ENCODE measurements at places on chromosomes 4 and X.

DNA sequence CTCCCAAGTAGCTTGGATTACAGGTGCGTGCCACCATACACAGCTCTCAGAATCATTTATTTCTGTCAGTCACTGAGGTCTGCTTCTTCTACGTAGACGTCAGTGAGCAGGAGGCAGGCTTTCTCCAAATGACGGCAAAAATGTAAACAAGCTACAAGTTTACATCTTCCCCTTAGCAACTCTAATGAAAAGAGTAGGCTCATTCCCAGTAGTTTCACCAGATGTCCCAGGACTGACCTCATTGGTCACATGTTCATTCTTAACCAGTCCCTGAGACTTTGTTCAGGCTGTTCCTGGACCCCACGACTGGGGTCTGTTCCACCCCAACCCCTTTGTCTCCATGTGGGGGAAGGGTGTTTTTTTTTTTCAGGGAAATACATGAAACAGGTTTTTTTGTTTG lies 67.1 kb downstream of the TENM3 start:
- no peak for DNase-seq

GRCh38 chr4:7435471-7436061 lies 836 bp upstream of the PSAPL1 start:
- no peak for DNase-seq

GRCh38 chr4:122827879-122828601 lies 1.4 kb downstream of the FGF2 start:
- DNase-seq: no peak

- DNase-seq: no peak
Measured at GRCh38 chr4:5114950-5115349, 63.7 kb downstream of the STK32B start.

- DNase-seq: no peak
Measured at GRCh38 chr4:183314806-183315205, 5.3 kb downstream of the CLDN22 start.

DNA sequence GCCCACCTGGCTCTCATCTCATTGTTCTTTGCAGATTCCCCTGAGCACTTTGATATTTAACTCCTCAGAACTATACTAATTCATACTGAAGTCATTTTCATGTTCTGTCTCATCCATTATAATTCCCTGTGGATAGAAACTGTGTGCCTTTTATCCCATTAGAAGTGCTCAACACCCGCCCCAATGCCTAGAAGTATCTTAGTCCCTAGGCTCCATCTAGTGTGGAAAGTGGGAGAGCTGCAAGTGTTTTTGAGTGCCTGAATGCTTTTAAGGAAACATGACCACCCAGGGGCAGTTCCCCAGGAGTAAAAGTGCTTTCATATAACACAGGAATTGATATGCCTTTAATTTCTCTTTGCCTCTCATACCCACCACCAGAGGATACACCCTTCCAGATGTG lies 117.0 kb downstream of the CHRDL1 start:
- DNase-seq: no peak

DNA sequence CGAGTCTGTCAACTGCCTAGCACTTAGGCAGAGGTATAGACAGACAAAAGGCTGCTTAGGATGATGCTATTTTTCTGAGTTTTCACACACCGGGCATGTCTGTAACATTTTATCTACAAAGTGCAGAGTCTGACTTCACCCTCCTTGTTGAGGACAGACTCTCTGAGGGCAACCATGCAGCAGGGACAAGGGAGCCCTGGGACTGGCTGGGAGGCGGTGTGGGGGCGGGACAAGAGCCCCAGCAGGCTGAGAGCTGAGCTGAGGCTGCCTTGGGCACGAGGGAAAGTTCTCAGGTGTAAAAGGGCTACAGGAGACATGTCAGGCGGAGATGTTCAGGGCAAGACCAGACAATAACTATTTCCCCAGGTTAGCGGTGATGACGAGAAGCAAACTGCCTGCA lies 81.6 kb downstream of the GATB start:
- no peak for DNase-seq

DNA sequence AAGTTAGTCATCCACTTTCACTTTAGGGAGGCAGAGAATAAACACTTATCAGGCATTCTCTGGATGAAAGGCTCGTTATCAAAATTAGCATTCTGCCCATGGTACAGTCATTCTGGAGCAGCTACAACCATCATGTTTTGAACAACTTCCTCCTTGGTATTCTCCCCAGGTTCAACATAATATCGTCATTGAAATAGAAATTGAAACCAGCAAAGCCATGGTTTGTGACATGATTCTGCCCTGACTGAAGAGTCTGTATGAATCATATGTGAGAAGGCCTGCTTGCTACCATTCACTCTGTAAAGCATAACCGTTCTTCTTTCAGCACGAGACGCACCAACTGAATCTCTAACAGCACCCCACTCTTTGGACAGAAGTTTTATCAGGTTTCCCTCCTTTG lies 127.5 kb upstream of the RADX start:
- DNase-seq: no peak

GRCh38 chr4:155481150-155481549 lies 104.4 kb upstream of the MAP9 start:
- no peak for DNase-seq

- DNase-seq: no peak
Measured at GRCh38 chrX:135484641-135485289, 35.7 kb upstream of the INTS6L start.

DNA sequence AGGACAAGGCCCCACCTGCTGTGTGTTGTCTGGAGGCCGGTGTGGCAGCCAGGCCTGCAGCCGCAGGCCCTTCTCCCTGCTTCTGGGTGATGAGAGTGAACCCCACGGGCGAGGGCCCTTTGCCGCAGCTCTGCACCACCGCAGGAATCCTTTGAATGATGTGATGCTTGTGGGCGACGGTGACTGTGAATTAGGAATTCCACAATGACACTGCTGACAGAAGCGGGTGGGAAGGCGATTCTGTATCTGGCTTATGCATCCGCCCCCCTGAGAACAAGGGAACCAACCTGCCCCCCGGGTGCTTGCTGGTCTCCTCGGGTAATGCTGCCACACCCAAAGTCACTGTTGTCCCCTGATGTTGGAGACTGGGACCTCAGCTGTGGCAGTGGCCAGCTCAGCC lies 19.5 kb upstream of the MAN2B2 start:
- DNase-seq: no peak

- no peak for DNase-seq
Measured at GRCh38 chrX:127879585-127879984, 172.6 kb downstream of the ACTRT1 start.

GRCh38 chr4:104490096-104490769 lies 4.5 kb downstream of the CXXC4 start:
- DNase-seq: no peak

GRCh38 chr4:5018603-5019002 lies 655 bp downstream of the CYTL1 start:
- no peak for DNase-seq

DNA sequence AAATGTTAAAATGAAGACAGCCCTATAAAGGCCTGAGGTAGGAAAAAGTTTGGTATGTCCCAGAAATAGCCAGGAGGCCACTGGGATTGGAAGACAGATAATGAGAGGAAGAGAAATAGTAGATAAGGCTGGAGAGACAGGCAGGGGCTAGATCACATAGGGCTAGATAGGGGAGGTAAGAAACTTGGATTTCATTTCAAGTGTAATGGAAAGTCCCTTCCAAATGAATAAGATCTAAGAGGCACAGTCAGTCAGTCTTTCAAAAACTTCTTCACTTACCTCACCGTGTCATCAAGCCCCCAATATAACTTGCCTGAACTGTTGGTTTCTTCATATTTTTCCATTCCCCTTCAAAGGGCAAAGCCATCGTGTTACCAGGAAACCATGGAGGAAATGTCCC lies 121.8 kb downstream of the SPCS3 start:
- no peak for DNase-seq

GRCh38 chrX:144293229-144293628 lies 409.4 kb downstream of the UBE2NL start:
- DNase-seq: no peak

GRCh38 chrX:149830192-149830873 lies 48.6 kb downstream of the MAGEA9 start:
- DNase-seq: no peak

DNA sequence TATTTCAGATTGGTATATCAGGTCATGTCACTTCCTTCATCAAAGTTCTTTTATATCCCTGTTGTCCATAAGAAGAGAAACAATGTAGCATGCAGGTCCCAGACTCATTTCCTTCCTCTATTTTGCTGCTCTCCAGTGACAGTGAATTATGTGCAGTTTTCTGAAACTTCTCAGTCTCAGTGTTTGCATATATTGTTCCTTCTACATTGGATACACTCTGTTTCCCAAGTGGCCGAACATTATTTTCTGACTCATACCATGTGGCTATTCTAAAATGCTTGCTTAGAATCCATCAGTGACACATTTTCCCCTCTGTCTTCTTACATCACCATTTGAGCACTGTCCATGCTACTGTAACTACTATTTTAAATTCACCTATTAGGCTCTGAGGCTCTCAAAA lies 305.7 kb downstream of the PDHA2 start:
- no peak for DNase-seq

- no peak for DNase-seq
Measured at GRCh38 chrX:40040686-40041461, 56.9 kb downstream of the BCOR start.

GRCh38 chr4:40316782-40317635 lies 18.1 kb upstream of the CHRNA9 start:
- no peak for DNase-seq

- no peak for DNase-seq
Measured at GRCh38 chr4:175127314-175127713, 209.2 kb downstream of the ADAM29 start.

- DNase-seq: no peak
Measured at GRCh38 chr4:11669156-11669555, 240.5 kb upstream of the HS3ST1 start.

DNA sequence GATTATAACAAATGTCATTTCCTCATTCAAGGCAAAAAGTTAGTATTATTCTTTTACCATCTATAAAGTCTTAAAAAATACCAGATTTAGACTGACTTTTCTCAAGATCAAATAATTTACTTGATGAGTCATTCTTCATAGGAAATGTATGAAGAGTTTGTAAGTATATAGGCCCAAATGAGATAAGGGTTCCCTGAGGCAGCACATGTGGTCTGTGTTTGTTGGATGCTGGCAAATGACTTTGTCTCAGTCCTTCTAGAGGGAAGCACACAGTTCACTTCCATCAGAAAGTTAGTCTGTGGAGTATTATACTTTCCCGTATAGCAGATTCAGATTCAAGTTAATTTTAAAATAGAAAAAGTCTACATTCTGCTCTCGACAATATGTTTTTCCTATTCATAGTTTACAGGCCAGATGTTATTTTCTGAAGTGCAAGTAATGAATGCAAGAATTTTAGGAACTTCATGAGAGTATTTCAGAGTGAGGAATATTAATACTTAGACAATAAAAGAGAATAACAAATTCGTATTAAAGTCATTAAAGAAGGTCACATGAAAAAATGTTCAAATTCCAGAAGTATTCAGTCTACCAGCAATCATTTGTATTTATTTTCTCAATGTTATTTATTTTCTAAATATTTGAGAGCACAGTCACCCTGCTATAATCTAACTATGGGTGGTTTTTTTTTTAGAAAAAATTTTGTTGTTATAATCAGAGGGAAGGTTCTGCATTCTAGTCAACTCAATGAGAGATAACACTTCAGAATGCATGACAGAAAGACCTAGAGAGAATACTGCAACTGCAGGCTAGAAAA lies 601.8 kb upstream of the ZFP42 start:
- no peak for DNase-seq

GRCh38 chr4:5711479-5712184 lies 631 bp downstream of the EVC start:
- DNase-seq: no peak

DNA sequence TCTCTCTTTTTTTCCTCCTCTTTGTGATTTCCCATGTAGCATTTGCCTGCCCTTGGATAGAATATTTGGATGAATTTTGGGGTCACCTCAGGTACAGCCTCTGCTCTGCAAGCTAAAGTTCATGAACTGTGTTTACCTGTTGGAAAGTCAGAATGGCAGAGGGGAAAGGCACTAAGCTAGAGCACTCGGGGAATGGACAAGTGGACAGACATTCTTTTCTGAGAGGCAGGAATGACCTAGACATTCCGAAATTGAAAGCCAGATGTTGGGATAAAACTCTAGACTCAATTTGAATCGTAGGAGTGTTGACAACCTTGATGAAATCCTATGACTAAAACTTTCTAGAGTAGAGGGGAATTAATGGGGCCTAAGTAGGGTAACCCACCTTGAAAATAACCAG lies 56.1 kb downstream of the LUZP4 start:
- DNase-seq: no peak

GRCh38 chr4:115711575-115711974 lies 598.2 kb upstream of the NDST4 start:
- no peak for DNase-seq

GRCh38 chrX:151722241-151722846 lies 6.5 kb downstream of the FATE1 start:
- DNase-seq: no peak

- DNase-seq: no peak
Measured at GRCh38 chr4:14303856-14304255, 676.3 kb upstream of the BOD1L1 start.

- DNase-seq: no peak
Measured at GRCh38 chr4:10158333-10158942, 41.8 kb upstream of the WDR1 start.

GRCh38 chr4:5383191-5383980 lies 325.0 kb downstream of the EVC2 start:
- DNase-seq: no peak

GRCh38 chrX:123673813-123674212 lies 59.0 kb downstream of the THOC2 start:
- DNase-seq: no peak

DNA sequence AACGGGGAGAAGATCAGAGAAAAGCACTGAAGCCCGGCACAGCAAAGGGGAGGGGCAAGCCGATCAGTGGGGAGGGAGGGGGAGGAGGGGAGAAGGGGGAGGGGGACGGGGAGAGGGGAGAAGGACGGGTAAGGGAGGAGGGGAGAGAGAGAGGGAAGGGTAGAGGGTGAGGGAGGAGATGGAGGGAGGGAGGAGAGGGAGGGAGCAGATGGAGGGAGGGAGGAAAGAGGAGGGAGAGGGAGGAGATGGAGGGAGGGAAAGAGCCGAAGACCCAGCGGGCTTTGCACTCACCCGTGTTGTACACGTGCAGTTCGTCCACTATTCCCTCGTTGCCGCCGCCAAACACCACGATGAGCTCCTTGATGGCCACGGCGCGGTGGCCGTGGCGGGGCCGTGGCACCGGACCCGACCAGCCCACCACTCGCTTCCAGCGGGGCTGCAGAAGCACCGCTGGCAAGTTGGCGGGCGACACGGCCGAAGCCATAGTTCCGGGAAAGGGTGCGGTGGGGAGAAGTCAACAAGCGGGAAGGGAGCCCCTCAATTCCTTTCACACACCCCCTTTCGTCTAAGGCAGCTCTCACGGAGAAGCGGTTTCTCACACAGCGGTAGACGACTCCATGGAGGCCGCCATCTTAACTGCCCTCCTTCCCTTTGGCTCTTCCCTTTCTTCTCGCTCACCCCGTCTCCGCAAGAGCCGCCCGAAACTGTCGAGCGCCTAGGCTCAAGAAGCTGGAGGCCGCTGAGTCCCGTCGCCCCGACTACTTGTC lies 1.1 kb downstream of the HCFC1 start:
- no peak for DNase-seq

Measured in stimulated activated CD8-positive, alpha-beta memory T cell treated with anti-CD3 and anti-CD28 coated beads, Interleukin-15, amount 100 ng/mL, for 24 hours (primary cell).